Esophagus squamous epithelium (tissue), 5 donors: ENCODE measurements at places on chromosomes 5 and 9.

- no peak for DNase-seq
These were observed 82.8 kb downstream of the PRR16 start for GRCh38 chr5:120546922-120547321.

DNA sequence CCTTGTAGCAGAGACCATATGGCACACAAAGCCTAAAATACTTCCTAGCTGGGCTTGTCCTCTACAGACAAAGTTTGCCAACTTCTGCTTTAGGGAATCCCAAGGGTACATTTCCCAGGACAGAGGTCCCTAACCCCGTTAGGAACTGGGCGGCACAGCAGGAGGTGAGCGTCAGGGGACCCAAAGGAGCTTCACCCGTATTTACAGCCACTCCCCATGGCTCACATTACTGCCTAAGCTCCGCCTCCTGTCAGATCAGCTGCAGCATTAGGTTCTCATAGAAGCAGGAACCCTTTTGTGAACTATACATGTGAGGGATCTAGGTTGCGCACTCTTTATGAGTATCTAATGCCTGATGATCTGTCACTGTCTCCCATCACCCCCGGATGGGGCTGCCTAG lies 88.5 kb upstream of the TRPM3 start:
- DNase-seq = no peak

DNA sequence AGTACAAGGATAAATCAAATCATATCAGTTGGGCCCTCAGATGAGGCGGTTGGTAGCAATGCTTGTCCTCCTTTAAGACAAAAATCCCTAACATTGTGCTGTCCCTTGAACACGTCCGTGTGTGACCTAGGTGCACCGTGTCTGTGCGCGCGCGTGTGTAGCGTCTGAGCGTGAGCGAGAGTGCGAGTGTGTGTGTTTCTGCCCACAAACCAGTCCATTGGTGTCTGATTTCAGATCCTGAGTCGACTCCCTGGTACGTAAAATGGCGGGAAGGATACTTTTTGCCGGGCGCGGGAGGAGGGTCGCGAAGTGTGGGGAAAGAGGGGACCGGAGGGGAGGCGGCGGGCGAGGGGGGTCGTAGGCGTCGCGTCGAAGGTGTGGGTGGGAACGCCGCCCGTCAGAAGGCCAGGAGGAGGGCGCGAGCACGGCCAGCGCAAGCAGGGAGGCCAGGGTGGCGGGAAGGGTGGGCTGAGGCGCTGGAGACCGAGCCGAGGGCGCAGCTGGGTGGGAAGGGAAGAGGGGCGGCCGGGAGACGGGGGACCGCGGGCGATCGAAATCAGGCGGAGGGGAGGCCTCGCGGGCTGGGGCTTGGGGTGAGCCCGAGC lies 8.9 kb downstream of the OTP start:
- no peak for DNase-seq

DNA sequence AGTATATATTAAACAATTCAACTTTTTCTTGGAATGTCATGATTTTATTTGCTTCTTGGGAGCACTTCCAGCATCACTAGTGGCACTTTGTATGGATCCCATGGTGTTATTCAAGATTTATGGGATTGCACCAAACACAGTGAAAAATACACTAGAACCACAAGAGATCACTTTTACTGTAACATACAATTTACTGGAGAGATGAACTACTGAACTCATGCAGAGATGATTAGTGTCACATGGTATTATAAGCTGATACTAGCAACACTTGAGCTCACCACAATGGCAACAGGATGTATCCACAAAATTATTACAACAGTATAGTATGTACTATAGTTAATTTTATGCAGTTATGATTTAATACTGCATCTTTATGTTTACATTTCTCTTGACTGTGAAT lies 16.3 kb upstream of the SLC36A2 start:
- no peak for DNase-seq

GRCh38 chr9:110767559-110768063 lies 99.0 kb downstream of the MUSK start:
- no peak for DNase-seq

DNA sequence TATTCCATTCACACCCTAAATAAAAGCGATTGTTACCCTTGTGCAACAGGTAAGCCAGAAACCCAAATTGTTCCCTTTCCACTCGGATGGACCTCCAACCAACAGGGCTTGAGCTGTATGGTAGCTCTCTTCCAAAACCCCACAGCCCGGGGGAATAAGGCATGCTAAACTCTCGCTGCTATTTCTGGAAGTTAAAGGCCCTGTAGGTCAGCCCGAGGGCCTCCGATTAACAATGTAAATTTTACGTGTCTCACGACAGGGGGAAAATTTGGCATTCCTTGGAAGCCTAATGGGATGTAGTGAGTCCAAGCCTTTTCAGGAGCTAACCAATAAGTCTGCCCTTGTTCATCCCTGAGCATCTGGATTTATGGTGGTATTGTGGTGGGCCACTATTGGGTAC lies 26.0 kb downstream of the CNOT8 start:
- no peak for DNase-seq

- DNase-seq = no peak
These were observed 49.9 kb downstream of the ZFAND5 start for GRCh38 chr9:72315089-72315509.

- DNase-seq = no peak
These were observed 38.4 kb downstream of the EBF1 start for GRCh38 chr5:159061179-159061796.

GRCh38 chr5:8958602-8959001 lies 587.3 kb downstream of the SEMA5A start:
- DNase-seq = no peak

DNA sequence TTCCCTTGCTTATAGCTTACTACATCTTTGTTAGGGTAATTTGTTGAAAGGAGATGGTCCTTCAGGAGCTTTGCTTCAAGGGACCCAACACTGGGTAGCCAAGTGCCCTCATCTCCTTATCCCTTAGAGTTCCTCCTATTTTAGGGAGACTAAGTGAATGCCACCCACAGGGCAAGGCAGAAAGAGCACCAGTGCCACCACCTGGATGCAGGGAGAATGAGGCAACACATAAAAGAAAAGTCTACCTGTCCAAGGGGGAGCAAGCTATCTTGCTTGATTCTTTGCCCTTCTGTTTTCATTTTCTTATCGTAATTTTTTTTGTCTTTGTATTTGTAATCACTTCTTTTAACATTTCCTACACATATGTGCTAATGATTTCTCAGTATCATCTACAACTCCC lies 205.5 kb downstream of the NPR3 start:
- DNase-seq = no peak

- no peak for DNase-seq
These were observed 84.2 kb downstream of the TNC start for GRCh38 chr9:115033800-115034199.

GRCh38 chr9:127897193-127897692 lies 2.2 kb downstream of the ST6GALNAC6 start:
- DNase-seq = no peak

GRCh38 chr9:36154331-36154952 lies 14.7 kb upstream of the CCIN start:
- DNase-seq = no peak

- no peak for DNase-seq
These were observed 37.3 kb upstream of the NOTCH1 start for GRCh38 chr9:136582977-136583735.

GRCh38 chr9:78437806-78438205 lies 140.9 kb downstream of the PSAT1 start:
- DNase-seq = no peak

DNA sequence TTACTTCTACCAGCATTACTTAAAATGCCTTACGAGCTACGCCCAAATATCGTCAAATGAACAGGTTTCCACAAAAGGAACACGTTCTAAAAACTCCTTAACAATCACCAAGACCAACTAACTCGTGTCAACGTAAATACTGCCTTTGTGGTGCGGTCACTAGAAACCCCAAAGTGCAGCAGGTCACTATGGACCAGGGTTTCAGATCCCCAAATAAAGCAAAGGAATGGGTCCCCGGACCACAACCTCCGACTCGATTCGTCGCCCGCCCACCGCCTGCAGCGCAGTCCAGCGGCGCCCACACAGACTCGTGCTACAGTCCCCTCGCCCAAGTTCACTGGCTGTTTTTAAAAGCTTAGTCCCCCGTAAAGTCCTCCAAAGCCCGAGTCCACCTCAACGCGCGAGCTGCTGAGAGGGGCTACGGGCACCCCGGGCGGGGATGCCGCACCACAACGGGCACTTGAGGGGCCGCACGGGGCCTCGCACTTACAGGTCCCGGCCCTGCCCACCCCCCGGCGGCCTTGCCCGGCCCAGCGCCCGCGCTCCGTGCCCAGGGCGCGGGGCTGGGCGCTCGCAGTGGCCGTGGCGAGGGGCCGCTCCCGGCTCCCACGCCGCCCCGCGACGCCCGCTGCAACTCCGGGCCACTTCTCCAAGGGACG lies 1.1 kb downstream of the NFIB start:
- DNase-seq = no peak

- DNase-seq = no peak
These were observed 421.7 kb downstream of the CDH12 start for GRCh38 chr5:22431406-22431805.

- no peak for DNase-seq
These were observed 586.5 kb upstream of the PTPRD start for GRCh38 chr9:11199335-11199734.

GRCh38 chr9:105457560-105458294 lies 9.9 kb downstream of the FSD1L start:
- no peak for DNase-seq

DNA sequence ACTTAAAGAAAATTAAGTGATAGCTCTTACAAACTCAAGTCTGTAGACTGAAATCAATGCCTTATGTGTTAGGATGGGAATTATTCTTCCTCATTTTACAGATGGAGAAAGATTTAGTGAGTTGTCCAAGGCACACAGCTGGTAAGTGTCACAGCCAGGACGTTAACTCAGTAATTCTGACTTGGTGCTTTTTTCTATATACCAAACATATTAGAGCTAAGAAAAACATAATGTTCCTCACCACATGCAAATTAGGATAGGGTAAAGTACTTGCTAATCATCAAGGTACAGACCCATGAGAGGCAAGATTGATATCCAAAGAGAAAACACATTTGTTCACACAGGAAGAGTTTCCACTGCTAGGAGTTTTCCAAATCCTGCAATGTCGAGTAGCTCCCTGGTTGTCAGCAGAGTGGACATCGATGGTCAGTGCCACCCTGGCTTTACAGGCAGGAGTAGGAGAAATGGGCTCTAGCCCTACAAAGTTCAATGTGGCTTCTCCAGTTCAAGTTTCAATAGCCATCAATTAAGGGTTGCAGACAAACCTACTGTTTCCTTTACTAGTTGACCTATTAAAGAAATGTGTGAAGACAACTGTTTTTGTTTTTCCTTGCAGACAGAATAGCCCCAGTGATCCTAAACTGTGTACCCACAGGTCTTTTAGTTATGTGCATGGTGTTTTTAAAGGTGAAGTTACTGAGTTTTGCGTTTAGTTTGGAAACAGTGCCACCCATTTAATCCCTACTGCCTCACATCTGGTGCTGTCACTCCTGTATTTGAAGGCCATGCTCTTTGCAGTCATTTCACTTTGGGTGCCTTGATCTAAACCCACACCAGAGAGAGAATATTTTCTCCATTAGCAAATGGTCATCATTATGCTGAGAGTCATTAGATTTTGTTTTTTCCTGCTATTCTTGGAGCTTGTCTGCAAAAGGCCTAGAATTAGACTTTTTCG lies 460.8 kb upstream of the SMARCA2 start:
- DNase-seq = no peak

DNA sequence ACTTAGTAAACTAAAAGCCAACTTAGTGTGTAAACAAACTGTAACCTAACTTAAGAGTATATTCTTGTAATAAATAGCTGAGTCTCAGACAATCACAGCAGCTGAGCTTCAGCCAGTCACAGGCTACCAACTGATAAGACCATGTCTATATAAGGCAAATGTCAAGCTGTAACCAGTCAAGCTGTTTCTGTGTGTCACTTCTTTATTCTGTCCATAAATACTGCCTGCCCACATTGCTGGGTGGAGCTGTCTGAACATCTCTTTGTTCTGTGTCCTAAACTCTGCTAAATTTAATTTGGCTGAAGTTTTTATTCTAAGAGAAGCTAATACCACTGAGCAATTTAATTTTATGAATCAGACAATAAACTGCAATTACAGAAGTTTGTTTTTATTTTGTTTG lies 412.1 kb upstream of the CDH10 start:
- DNase-seq = no peak

- DNase-seq = no peak
These were observed 68.1 kb upstream of the CER1 start for GRCh38 chr9:14790628-14791027.

GRCh38 chr5:136374638-136375037 lies 9.3 kb upstream of the TRPC7 start:
- DNase-seq = no peak

GRCh38 chr9:93699650-93700049 lies 123.3 kb downstream of the PHF2 start:
- DNase-seq = no peak

DNA sequence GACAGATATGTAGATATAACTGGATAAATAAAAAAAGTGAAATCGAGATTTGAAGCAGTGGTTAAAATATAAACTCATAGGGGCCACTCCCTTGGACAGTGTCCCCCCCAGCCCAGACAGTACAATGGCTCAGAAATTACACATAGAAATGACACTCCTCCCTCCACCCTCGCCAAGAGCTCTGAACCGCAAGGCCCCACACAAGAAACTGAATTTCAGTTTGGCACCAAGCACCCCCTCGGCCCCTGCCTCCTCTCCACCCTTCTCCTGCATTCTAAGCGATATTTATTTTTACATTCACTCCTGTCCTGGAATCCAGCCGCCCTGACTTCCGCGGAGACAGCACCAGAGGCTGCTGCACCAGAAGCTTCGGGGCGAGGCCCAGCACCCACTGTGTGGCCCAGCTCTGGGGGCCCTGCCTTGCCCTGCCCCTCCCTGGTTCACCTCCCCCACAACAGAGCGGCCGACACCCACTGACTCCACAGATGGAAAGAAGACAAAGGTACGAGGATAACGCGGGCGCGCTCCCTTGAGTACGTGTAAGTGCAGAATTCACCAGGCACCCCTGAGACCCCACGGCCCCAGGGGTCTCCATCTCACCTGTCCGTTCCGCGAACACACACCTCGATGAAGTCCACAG lies 11.0 kb downstream of the STC2 start:
- DNase-seq = no peak

GRCh38 chr9:122070728-122071515 lies 22.2 kb downstream of the TTLL11 start:
- no peak for DNase-seq

GRCh38 chr9:125513668-125514413 lies 193.2 kb downstream of the MAPKAP1 start:
- DNase-seq = no peak

DNA sequence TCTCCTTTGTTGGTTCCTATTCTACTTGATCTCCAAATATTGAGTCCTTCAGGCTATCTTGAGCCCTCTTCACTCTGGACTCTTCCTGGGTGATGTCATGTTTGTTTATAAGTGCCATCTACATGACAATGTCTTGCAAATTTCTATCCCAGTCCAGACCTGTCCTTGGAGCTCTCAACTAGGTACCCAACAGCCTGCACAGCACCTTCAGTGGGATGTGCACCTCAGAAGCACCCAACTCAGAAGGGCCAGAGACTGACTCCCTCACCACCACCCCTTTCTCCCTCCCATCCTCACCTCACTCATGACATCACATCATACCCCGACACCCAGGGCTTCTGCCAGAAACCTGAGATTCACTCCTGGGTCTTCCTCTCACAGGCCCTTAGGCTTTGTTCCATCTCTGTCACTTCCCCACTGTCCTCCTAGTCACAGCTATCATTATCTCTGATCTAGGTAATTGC lies 14.4 kb downstream of the TXN start:
- DNase-seq = no peak

GRCh38 chr9:96150324-96151227 lies 151.4 kb downstream of the HSD17B3 start:
- no peak for DNase-seq

- no peak for DNase-seq
These were observed 130.3 kb downstream of the CDC42SE2 start for GRCh38 chr5:131394128-131394527.

- DNase-seq = no peak
These were observed 2.0 kb upstream of the ADAMTS6 start for GRCh38 chr5:65483546-65484346.
